T-helper 9 cell (primary cell): ENCODE measurements at places on chromosomes 11 and 22.

DNA sequence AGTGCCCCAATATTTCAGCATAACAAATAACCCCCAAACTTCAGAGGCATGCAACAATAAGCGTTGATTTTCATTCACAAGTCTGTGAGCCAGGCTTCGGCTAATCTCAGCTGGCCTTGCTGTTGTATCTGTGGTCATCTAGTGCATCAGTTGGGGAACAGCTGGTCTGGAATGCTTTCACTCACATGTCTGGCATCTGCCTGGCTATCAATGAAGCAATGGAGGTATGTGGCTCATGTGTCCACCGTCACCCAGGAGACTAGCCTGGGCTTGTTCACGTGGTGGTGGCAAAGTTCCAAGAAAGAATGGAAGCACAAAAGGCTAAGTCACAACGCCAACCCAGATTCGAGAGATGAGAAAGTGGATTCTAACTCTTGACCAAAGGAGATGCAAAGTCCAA is 304.8 kb upstream of the ISX start:
- DNase-seq, result no peak

GRCh38 chr11:74620531-74620930 is 28.1 kb downstream of the POLD3 start:
- DNase-seq, result no peak

DNA sequence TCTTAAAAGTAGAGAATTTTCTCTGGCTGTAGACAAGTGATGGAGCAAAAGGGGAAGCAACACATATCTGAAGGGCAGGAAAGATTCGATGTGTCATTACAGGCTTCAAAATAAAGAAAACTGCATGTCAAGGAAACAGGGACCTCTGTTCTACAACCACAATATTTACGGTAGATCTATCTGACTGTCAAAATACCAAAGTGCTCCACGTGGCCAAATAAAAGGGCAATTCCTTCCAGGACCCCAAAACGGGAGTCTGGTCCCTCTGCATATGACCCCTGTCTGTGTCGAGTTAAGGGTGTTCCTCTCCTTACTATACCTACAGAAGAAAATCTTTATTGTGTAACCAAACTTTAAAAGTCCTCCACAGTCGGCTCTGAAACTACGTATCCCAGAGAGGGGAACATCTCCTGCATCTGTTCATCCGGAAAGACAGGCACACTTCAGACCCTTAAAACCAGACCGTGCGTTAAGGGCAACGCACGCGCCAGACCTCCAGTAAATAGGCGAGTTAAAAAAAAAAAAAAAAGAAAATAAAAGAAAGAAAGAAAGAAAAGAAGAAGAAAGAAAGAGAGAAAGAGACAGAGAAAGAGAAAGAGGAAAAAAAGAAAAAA is 756 bp downstream of the CLNS1A start:
- no peak for DNase-seq

DNA sequence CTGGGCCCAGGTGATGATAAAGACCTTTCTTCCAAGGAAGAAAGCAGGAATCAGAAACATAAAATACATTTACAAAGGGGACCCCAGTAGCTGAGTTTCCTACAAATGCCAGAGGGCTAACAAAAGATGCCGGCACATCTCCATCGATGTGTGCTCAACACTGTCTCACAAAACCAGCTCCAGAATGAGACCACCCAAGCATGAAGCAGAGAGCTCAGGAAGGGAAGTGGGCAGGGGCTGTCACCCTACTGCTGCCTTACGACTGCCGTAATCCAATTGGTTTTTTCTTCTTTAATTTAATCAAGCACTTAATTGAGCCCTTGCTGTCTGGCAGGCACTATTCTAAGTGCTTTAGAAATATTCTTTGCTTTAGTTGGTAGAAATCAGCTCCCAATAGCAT is 26.1 kb downstream of the SMCO4 start:
- DNase-seq, result no peak

DNA sequence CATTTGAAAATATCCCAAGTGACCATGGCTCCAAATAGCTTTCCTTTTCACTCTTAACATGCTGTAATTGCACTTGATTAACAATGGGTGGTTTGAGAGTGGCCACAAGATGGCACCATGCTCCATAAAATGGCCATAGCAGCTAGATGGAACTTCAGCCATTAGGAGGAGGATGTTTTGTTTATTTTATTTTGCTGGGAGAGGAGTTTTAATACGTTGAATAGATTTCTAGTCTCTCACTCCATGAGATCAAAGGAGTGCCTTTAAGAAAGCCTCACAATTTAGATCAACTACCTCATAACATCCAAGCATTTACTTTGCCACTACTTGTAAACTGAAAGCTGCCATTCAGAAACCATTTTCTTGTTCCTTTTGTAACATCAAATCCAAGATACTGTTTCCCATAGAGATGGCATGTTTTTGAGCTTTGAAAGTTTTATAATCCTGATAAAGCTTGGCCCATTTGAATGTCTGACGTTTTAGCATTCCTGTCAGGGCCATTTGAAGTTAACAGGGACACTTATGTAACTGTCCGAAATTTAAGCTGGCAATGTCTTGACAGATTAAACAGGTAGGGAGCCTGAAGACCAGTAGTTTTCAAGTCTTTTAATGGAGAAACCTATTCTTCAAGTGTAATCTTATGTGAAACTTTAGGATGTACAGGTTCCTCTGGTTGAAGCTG is 4.7 kb downstream of the FEN1 start:
- DNase-seq, result peak; percentile 59

GRCh38 chr11:44986315-44986714 is 35.6 kb upstream of the TP53I11 start:
- no peak for DNase-seq

GRCh38 chr11:35784699-35785098 is 122.1 kb downstream of the TRIM44 start:
- no peak for DNase-seq

GRCh38 chr11:79963856-79964645 is 523.2 kb upstream of the TENM4 start:
- no peak for DNase-seq

- no peak for DNase-seq
Measured at GRCh38 chr22:48664586-48664985, 1163.1 kb downstream of the BRD1 start.

GRCh38 chr11:96486890-96487611 is 97.2 kb downstream of the JRKL start:
- no peak for DNase-seq

- peak; percentile 91 for DNase-seq
Measured at GRCh38 chr22:50342651-50343540, at the start of gene PPP6R2. Gene PPP6R2, plus strand, starts transcription at chr22:50343327. Its CDS starts 50,582 bp downstream, at chr22:50393909.

DNA sequence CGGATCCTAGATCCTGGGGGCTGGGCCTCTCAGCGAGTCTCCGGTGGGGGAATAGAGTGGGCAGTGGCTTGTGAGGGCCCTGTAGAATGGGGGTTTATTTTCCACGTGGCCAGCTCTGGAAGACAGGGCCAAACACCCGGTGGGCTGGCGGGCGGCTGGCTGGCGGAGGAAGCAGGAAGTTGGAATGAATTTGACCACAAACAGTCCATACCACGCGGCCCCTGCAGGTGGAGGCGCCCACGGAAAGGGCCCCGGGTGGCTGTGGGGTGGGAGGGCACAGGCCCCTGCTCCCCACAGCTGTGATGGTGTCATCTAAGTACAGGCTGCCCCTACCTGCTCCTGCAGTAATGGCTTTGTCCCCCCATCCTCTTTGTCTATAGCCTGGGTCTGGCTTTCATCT is 15.1 kb downstream of the MCAT start:
- no peak for DNase-seq

DNA sequence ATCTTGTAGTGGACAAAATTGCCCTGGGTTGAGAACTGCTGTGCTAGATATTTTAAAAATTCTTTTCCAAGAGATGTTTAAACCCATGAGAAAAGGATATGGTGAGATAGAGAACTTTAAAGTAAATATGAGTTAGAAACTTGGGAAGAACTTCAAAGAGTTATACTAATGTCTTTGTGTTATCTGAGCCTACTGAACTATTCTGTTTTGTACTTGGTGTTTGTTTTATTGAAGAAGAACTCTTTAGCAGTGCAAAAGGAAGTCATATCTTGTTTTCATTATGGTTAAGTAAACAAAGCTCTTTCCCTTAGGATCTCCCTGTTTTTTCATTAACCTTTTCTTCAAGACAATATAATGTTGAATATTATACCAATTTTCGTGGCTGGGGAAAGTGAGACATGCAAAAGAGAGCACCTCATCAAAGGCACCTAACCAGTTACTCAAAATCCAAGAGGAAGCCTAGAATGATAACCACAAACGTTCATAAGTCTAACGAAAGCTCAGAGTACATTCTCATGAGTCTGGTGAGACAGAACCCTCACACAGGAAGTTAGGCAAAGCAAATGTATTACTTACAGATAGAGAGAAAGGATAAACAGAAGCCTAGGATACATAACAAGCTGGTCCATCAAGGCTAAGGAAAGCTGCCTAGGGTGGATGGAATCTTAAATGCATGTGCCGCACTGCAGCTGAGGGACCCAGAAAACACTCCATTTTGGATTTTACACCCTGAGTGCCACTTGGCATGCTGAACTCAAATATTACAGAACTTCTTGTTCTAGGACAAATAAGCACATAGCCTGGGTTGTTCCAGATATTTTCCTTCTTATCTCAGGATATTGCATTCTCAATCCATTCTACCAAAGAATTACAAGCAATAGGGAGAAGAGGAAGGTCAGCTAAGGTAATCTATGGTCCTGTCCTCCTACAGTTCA is 112.5 kb upstream of the ANO3 start:
- DNase-seq, result no peak

GRCh38 chr11:61142424-61142823 is 18.8 kb downstream of the VPS37C start:
- DNase-seq, result no peak

DNA sequence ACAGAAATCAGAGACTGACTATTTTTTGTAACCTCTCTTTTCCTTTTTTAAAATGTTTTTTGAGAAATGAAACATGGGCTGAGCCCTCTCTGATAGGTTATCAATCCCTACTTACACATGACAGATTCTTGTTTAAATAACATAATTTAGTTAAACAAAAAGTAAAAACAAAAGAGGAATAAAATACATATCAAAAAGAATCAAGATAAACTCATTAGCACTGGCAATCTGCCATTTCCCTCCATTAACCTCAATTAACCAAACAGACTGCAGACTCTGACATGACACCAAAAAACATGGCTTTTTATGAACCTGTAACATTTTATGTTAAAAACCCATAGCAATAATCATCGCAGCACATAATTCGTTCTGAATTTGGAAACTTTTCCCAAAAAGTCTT is 284.4 kb upstream of the MTNR1B start:
- no peak for DNase-seq

- no peak for DNase-seq
Measured at GRCh38 chr11:50080256-50080655, 47.6 kb downstream of the OR4C45 start.

- peak; percentile 60 for DNase-seq
Measured at GRCh38 chr11:32892355-32893092, at the start of gene QSER1. Gene QSER1, plus strand, starts transcription at chr11:32892811. Its CDS starts 315 bp downstream, at chr11:32893126.

DNA sequence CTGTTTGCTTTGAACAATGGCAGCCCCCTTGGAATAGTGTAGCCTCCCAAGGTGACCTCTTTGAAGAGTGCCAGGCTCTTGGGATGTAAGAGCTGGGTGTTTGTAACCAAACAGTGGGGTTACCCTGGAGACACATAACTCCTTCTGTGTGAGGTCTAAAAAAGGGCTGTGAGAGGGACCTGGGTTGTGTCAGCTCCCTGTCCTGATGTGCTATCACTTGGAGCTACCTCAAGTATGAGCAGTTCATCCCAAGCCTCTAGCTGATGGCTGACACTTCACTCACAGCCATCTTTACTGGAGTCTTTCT is 40.2 kb downstream of the TSPAN18 start:
- DNase-seq, result no peak

GRCh38 chr11:102791271-102792036 is 6.5 kb downstream of the MMP1 start:
- no peak for DNase-seq

- no peak for DNase-seq
Measured at GRCh38 chr11:104892723-104893511, 5.3 kb downstream of the CASP12 start.

DNA sequence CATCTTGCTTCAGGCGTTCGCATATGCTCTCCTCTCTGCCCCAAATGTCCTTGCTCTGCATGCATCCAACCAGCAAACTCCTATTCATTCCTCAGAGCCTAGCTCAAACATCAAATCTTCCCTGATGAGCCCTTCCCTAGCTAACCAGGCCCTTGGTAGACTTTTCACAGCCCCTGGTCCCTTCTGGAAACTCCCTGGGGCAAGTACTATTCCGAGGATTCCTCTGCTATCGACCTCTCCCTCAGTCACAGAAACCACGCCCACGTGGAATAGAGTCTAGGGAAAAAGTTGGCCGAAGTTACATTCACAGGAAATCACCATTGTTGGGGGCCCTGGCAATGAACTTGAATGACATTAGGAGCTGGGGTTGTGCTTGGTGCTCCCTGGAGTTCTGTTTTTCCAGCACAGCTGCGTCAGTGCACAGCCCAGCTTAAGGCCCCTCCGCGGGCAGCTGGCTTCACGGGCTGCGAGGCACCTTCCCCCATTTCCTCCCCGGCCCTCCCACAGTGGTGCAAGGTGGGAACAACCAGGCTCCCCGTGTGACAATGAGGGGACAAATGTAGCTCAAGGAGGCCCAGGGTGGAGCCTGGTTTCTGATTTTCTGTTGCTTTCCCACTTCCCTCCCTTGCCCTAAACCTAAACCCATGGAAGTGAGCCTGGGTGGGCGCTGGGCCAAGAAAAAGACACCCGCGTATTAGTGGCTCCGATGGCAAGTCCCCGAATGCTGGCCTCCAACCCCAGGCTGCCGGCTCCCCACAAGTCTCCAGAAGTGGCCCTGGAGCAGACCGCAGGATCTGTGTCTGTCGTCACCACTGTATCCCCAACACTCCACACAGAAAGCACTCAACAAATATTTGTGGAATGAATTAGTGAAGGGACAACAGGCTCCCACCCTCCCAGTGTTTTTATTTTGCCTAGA is 4.3 kb upstream of the ATP5MGL start:
- DNase-seq, result no peak

DNA sequence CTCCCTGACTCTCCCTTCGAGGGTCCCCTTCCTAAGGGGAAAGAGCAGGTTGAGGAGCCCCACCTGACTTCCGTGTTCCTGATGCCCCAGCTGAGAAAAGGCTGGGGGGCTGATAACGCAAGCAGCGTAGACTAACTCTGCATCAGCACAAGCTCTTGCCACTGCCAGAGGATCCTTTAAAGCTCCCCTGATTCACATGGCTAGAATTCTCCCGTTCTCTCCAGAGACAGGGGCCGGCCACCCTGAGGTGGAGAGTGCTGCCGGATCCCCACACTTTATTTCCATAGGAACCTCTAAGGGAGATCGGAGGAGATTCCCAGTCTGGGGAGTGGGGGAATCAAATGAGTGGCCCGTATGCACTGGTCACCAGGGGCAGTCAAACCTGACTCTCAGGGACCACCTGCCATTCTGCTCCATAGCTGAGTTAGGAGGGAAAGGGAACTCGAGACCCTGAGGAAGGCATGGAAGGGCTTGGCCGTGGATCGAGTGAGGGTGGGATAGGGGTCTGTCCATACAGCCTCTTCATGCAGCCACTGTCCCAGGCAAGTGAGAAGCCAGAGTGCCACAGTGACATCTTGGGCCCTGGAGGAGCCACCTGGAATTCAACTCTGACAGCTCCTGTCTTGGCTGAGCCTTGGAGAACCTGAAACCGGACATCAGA is 1.4 kb upstream of the VSIG10L2 start:
- no peak for DNase-seq
